AG04449 (cell line): ENCODE measurements at places on chromosomes 6 and 20.

DNA sequence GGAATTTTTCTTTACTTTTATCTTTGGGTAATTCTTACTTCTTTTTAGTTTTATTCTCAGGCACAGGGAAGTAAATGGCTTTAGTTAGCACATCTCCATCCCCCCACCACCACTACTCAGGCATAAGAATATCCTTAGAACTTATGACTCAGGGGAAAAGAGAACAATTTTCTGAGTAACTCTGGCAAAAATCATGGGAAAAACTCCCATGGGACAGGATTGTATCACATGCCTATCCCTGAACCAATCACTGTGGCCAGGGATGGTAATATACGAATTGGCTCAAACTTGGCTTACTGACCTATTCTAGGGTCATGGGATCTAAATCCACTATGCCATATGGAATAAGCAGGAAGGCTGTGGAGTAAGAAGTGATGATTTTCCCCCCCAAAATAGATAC, 339.1 kb downstream of the BTBD3 start:
- DNase-seq, result no peak

GRCh38 chr20:36234771-36235320, 1.4 kb upstream of the AAR2 start:
- no peak for DNase-seq

GRCh38 chr20:49785852-49786175, 26.8 kb upstream of the SLC9A8 start:
- DNase-seq, result no peak

GRCh38 chr6:37807656-37808055, 11.9 kb upstream of the ZFAND3 start:
- no peak for DNase-seq

DNA sequence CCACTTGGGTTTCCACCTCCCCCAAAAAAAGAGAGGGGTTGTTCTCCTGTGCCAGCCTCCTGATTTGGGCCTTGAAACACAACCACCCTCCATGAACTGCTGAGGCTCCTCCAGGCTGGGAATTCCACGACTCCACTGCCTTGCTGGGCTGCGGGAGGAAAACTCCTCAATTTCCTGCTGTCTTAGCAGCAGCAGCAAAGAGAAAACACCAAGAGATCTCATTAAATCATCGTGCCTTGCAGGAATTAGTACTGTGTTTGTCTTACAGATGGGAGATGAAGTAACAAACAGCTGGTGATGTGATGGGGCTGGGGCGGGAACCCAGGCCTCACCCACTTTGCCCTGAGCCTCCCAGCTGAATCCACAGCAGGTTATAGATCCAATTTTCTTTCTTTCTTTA, 29.0 kb downstream of the BPIFB1 start:
- DNase-seq, result no peak

DNA sequence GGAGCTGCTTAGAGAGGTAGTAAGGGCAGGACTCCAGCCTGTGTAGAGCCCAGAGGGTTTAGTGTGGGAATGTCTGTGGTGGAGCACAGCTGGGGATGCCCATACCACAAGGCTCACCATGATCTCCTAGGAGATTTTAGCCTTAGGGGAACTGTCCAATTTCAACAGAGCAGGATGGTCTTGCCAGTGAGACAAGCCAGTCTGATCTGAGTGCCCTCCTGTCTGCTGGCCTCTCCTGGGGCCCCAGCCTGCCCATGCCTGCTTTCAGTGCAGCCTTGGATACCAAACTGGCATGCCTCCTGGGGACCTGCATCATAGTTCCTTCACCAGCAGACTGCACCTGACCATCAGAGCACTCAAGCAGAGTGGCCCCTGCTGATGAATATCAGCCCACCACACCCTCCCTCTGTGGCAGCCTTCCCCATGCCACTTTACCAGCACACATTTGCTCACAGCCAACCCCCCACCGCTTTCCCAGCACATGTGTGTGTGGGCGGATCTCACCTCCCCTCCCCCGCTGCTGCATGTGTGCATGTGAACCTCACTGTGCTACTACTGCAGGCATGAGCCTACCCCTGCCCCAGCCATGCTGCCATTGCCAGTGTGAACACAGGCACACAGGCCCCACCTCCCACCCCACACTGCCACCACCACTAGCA, 7.9 kb upstream of the TREM1 start:
- no peak for DNase-seq

GRCh38 chr6:10465629-10466499, 51.0 kb upstream of the TFAP2A start:
- no peak for DNase-seq

GRCh38 chr20:17343091-17343490, 116.3 kb downstream of the PCSK2 start:
- DNase-seq, result no peak

GRCh38 chr20:87401-87800, at the start of gene DEFB125:
DEFB125 (plus strand) TSS chr20:87672; CDS start chr20:87710, 38 bp downstream.
- DNase-seq, result no peak

GRCh38 chr6:11609324-11610071, 71.9 kb downstream of the TMEM170B start:
- DNase-seq, result peak; percentile 84

GRCh38 chr6:133130863-133131262, 110.3 kb upstream of the EYA4 start:
- DNase-seq, result no peak

GRCh38 chr6:143107440-143107839, 46.8 kb downstream of the AIG1 start:
- DNase-seq, result no peak

GRCh38 chr6:105318660-105319059, 84.2 kb downstream of the PREP start:
- DNase-seq, result no peak

GRCh38 chr6:46773201-46773855, 19.9 kb upstream of the MEP1A start:
- DNase-seq, result no peak

DNA sequence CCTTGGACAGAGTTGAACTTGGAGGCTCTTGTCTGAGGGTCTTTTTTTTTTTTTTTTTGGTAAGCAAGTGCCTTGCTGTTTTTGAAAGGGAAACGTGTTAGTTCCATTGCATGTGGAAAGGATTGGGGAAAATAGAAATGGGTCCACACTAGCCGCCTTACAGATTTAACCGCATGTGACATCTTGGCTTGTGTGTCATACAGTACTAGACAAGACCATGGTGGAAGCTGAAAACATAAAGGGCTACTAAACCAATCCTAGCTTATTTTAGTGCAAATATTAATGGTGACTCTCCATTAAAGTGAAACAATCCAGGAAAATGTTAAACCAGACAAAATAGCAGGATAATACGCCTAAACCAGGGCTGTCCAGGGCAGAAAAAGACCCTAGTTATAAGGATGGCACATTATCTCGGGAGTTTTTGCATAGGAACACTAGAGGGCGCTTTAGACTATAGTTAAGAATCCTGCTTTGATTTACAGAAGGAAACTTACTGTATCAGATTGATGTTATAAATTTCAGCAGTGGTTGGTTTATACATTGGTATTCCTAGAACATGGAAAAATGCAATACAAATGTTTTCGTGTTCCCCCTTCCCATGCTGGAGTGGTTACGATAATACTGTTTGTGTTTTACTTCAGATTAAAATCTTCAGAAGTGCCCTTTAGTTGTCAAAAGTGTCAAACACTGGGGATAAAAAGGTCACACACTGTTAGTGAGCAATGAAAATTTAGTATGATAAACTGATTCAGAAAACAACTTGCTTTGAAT, 59.8 kb upstream of the DEK start:
- no peak for DNase-seq

DNA sequence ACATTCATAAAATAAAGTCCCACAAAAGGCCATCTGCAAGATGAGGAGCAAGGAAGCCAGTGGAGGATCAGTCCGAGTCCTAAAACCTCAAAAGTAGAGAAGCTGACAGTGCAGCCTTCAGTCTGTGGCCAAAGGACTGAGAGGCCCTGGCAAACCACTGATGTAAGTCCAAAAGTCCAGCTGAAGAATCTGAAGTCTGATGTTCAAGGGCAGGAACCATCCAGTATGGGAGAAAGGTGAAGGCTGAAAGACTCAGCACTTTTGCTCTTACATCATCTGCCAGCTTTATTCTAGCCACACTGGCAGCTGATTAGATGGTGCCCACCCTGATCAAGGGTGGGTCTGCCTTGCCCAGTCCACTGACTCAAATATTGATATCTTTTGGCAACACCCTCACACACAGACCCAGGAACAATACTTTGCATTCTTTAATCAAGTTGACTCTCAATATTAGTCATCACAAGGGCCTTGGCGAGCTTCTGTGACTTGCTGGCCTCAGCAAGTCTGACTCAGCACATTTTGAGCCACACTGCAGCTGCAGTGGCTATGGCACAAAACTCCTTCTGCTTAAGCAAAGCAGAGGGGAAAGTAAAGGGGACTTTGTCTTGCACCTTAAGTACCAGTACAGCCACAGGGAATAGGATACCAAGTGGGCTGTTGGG, 1370.3 kb upstream of the CITED2 start:
- no peak for DNase-seq

DNA sequence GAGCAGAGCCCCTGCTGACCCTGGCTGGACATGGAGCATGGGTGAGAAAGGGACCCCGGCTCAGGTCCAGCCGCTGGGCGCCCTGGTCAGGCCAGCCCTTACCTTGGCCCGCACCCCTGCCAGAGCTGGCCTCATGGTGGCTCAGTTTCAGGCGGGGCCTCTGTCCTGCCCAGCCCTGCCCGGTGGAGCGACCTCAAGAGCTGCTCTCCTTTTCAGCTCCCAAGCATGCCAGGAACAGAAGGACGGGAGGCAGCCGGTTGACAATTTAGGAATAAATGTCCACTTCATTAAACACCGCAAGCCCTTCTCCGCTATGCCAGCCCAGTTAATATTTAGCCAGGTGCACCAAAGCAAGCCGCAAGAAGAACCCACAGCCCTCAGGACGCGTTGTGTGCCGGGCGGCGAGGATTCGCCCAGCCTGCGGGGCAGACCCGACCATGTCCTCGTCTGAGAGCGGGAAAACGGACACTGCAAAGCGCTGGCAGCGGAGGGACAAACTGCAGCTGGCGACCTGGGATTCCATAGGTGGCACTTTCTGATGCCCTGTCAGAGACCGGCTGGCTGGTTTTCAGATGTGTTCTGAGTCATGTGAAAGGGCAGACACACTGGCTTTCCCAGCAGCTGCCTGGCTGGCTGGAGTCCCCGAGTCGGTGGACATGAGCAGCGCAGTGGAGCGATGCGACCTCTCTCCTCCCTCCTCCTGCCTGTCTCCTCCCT, 221.9 kb downstream of the TTLL2 start:
- DNase-seq, result no peak

GRCh38 chr6:166281104-166281503, 27.1 kb downstream of the PRR18 start:
- DNase-seq, result no peak

DNA sequence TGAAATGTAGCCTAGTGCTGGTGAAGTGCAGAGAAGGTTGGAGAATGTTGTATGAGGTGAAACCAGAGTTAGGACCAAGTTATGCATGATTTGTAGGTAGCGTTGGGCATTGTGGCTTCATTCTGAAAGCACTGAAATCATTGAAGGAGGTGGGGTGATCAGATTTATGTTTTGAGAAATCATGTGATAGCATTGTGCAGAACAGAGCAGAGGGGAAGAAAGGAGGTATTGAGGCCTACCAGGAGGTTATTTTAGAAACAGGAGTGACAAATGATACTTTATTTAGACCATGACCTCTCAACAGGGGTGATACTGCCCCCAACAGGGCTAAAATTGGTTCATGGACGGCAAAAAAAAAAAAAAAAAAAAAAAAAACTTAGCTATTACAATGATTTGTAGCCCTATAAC, 15.6 kb upstream of the HMGN3 start:
- DNase-seq, result no peak

DNA sequence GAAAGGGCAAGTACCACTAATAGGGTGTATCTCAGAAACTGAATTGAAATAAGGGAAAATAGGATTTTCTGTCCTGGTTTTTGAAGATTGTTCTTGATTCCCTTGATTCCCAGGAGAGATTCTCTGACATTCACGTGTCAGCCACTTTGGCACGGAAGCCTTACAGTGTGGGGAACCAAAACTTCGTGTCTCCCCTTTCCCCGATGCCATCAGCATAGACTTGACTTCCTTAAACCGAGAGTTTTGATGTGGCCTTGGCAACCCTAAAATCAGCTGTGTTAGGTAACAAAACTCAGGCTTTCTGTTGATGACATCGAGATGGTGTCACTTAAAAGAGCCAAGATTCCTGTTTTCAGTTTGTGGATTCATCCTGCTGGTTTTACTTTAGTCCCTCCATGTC, 7.5 kb downstream of the HMGN4 start:
- DNase-seq, result no peak

DNA sequence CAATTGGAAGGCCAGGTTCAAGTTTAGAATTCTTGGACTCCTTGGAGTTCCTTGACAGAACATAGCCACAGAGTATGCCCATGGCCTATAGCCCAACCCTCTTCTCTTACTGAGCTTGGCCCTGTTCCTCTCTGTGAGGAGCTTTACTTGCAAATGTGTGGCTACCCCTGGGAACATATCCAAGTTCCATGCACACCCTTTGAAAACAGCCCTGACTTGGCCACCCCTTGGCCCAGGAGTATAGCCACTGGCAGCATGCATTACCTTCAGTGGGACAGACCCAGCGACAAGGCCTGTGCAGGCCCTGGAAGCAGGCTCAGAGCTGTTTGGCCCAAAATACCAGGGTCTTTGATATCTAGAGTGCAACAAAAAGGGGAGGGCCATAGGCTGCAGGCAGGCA, 19.5 kb upstream of the MAS1 start:
- DNase-seq, result no peak

GRCh38 chr20:14331646-14332045, 5.8 kb downstream of the FLRT3 start:
- no peak for DNase-seq

DNA sequence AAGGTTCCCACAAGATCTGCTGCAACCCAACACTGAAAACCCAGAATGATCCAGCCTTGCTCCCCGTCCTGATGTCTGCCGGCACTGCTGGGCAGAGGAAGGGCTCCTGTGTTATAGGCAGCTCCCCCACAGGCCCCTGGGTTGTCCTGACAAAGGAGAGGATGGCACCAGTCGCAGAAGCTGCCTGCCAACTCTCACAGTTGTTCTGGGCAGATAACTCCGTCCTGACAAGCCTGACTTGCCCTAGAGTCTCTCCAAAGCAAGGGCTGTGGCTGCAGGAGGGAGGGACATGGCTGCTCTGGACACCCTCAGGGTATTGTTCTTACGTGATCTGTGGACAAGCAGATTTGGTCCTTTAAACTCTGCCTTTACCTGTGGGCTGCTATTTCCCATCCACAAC, 243.8 kb downstream of the CDH26 start:
- DNase-seq, result no peak

GRCh38 chr20:46131396-46131795, 13.3 kb downstream of the CD40 start:
- DNase-seq, result no peak

- no peak for DNase-seq
These were observed 10.5 kb upstream of the PLN start for GRCh38 chr6:118537574-118537973.

DNA sequence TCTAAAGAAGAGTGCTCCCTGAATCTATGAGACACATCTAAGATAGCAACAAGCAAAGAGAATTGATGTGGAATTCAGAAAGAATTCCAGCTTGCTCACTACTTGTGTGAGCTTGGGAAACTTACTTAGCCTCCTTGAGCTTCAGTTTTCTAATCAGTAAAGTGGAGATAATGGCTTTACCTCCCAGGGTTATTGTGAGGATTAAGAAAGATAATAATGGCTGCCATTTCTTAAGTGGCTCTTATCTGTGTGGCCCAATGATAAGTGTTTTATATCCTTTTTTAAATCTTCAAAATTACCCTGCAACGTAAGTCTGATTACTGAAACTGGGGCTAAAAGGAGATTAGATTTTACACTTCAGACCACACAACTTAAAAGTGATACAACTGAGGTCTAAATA, 418.5 kb downstream of the LMBRD1 start:
- no peak for DNase-seq

- no peak for DNase-seq
These were observed at the start of gene PAK5 for GRCh38 chr20:9838378-9839295. PAK5 (minus strand) TSS chr20:9839076; CDS start chr20:9644328, 194,748 bp downstream.
